Endothelial cell of umbilical vein (primary cell): ENCODE measurements at places on chromosomes 5 and 9. TPM values are rescaled to one million over a fixed set of nuclear protein-coding genes. Genes with fewer than 3 reads are reported as not detected.

PCDHGC4 gene
- 0.90 and 2.1 TPM in 2 replicates for total RNA-seq

FAM200C gene
- total RNA-seq: 2.6 and 2.7 TPM in 2 replicates

DIAPH1 gene
- 103 and 105 TPM in 2 replicates for total RNA-seq

HAVCR1 gene
- not detected in 2 replicates for total RNA-seq

TLR4 gene
- total RNA-seq: 38.6 and 41.7 TPM in 2 replicates

GLRA1 gene
- total RNA-seq: not detected in 2 replicates

SPATA31A3 gene
- total RNA-seq: not detected in 2 replicates

CNTNAP3 gene
- 19.4 and 24.7 TPM in 2 replicates for total RNA-seq

LHX3 gene
- not detected in 2 replicates for total RNA-seq

PROB1 gene
- 1.9 and 2.4 TPM in 2 replicates for total RNA-seq

RFESD gene
- 1.1 and 2.0 TPM in 2 replicates for total RNA-seq

OXCT1 gene
- total RNA-seq: 33.7 and 37.4 TPM in 2 replicates

SLC4A9 gene
- not detected in 2 replicates for total RNA-seq

PCDHB6 gene
- not detected in 2 replicates for total RNA-seq

GM2A gene
- total RNA-seq: 21.2 and 22.5 TPM in 2 replicates

RLN2 gene
- total RNA-seq: 0.48 TPM in 1 of 2 replicates, not detected in the other

P4HA2 gene
- total RNA-seq: 37.4 and 37.6 TPM in 2 replicates

FGF10 gene
- total RNA-seq: not detected in 2 replicates

NTRK2 gene
- total RNA-seq: 0.05 and 0.13 TPM in 2 replicates

CAPSL gene
- not detected in 2 replicates for total RNA-seq

HRCT1 gene
- 1.2 and 5.2 TPM in 2 replicates for total RNA-seq

CDO1 gene
- 1.3 and 1.7 TPM in 2 replicates for total RNA-seq

LURAP1L gene
- 1.3 and 3.3 TPM in 2 replicates for total RNA-seq

SPINK4 gene
- not detected in 2 replicates for total RNA-seq

NIM1K gene
- 0.49 TPM in 1 of 2 replicates, not detected in the other for total RNA-seq

CCL27 gene
- not detected in 2 replicates for total RNA-seq

IFNA13 gene
- total RNA-seq: not detected in 2 replicates

PCDHA7 gene
- 0.14 TPM in 1 of 2 replicates, not detected in the other for total RNA-seq

NRARP gene
- total RNA-seq: 50.0 and 61.0 TPM in 2 replicates

ORM2 gene
- not detected in 2 replicates for total RNA-seq

UBTD2 gene
- 21.6 and 22.6 TPM in 2 replicates for total RNA-seq

TAF11L10 gene
- total RNA-seq: not detected in 2 replicates

PPP2R2B gene
- total RNA-seq: not detected in 2 replicates

RANBP6 gene
- 20.9 and 21.9 TPM in 2 replicates for total RNA-seq

OTP gene
- total RNA-seq: not detected in 2 replicates

COL15A1 gene
- total RNA-seq: 0.05 TPM in 1 of 2 replicates, not detected in the other
